ENCODE measurements at places on chromosomes 5 and 9. TPM values are rescaled to one million over a fixed set of nuclear protein-coding genes. Genes with fewer than 3 reads are reported as not detected.
A peak's percentile ranks its signal among the peaks of the same experiment; 100 is the strongest.

- DNase-seq: no peak
- peaks cover 19% of the 10 kb centered on the region for H3K27me3 ChIP-seq
- H3K36me3 ChIP-seq: no peaks in the 10 kb centered on the region
- peak overlapping the region; percentile 64 for H3K4me3 ChIP-seq
- H3K4me1 ChIP-seq: no peaks in the 10 kb centered on the region
- H3K27ac ChIP-seq: no peak overlapping the region
These were observed 29.3 kb upstream of the PDE8B start for GRCh38 chr5:77181173-77181572.

The SURF2 gene
- 44.4 TPM for total RNA-seq

DNA sequence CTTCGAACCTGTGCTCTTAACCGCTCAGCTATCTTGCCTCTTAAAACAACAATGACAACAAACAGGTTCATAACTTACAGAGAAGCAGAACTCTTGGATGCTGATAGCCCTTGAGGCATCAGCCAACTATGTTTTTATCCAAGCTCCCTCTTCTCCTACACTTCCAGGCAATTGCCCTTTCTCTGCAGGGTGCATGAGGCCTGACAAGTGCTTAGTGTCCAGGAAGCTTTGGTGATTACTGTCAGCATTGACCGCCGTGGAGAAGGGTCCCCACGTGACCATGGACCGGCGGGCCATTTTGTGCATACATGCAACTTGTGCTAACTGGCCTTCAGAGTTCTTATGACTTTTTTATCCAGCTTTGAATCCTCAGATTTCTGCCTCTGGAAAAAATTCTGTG lies 71.2 kb downstream of the ADCY2 start:
- no peak overlapping the region for H3K4me3 ChIP-seq
- peaks cover 7% of the 10 kb centered on the region for H3K4me1 ChIP-seq
- H3K36me3 ChIP-seq: peaks cover 25% of the 10 kb centered on the region
- no peak overlapping the region for H3K27ac ChIP-seq
- no peak for DNase-seq

The SHISAL2B gene
- 5.0 TPM for total RNA-seq

DNA sequence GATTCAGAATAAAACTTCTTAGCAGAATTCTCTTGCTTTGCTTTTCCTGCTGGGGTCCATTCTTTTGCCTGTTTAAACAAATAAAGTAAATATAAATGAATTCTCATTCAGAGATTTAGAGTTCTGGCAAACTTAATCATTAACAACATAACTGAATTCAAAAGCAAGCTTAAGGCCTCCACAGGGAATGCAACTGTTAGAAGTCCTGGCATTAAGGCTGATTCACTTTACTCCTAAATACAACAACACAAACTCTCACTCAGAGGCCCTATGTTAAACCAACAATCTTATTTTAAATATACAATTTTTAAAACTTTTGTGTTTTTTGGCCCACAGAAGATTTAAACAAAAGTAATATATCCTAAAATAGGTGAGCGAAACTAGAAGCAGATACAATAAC lies 178.3 kb downstream of the AP3B1 start:
- H3K4me1 ChIP-seq: no peaks in the 10 kb centered on the region
- H3K4me3 ChIP-seq: no peak overlapping the region
- peaks cover 52% of the 10 kb centered on the region for H3K36me3 ChIP-seq
- H3K27ac ChIP-seq: no peak overlapping the region
- no peak for DNase-seq

The TAF11L5 gene
- total RNA-seq: not detected

DNA sequence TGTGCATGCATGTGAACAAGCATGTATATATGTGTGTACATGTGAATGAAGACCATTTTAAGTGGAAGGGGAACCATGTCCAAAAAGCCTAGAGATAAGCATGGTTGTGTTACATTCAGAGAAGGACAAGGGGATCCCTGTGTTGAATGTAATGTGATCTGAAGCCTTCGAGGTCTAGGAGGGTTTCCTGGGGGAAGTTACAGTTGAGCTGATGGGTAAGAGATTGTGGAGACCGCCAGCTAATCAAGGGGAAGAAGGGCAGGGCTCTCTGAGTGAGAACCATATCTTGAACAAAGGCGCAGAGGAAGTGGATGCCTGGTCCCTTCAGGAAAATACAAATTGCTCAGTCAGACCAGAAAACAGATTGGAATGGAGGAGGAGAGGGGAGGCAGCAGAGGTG lies 45.5 kb upstream of the TNFSF15 start:
- no peak overlapping the region for H3K27ac ChIP-seq
- H3K4me3 ChIP-seq: no peak overlapping the region
- peaks cover 5% of the 10 kb centered on the region for H3K4me1 ChIP-seq
- no peak for DNase-seq
- no peaks in the 10 kb centered on the region for H3K36me3 ChIP-seq

DNA sequence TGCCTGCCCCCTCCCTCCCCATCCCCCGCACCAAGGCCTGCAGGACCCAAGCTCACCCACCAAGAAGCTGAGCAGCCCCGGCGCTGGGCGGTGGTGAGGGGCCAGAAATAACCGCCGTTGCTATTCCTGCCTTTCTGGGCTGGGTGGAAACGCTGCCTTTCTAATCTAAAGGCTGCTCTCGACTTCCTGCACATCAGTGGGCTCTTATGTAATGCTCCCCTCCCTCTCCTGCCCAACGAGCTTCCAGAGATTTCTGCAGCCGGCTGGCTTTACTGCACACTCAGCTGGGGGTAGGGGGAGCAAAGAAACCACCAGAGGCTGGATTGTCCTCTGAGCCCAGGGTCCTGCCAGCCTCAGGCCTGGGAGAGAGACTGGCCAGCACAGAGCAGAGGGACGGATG lies 6.9 kb upstream of the EGR1 start:
- no peaks in the 10 kb centered on the region for H3K4me1 ChIP-seq
- H3K27me3 ChIP-seq: no peaks in the 10 kb centered on the region
- no peak overlapping the region for H3K27ac ChIP-seq
- H3K4me3 ChIP-seq: no peak overlapping the region
- H3K36me3 ChIP-seq: no peaks in the 10 kb centered on the region

The BTNL3 gene
- not detected for total RNA-seq

The CDK5RAP2 gene
- total RNA-seq: 51.9 TPM

The SPATA31C1 gene
- total RNA-seq: 0.15 TPM

DNA sequence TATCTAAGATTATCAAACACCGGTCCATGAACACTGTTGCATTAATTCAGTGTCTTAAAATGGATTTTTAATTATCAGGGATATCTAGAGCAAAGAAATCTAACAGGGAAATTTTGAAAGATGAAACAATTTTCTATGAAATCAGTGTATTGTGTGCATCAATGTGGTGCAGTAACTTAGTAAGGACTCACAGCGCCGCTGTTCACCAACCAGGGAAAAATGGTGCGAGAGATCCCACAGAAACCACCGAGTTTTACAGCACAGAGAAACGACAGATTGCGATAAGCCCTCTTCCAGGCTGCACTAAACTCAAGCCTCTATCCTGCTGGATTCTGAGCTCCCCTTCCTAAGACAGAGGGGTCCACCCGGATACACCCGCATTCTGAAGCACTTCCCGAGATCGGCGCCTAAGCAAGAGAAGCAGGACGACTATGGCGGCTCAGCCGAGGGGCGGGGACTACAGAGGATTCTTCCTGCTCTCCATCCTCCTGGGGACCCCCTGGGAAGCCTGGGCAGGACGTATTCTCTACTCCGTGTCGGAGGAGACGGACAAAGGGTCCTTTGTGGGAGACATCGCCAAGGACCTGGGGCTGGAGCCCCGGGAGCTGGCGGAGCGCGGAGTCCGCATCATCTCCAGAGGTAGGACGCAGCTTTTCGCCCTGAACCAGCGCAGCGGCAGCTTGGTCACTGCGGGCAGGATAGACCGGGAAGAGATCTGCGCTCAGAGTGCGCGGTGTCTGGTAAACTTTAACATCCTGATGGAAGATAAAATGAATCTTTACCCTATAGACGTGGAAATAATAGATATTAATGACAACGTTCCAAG lies at the start of gene PCDHGA7:
PCDHGA7 (plus strand) TSS at position 274 of the 826 bp plus-strand sequence; CDS start at position 432, 158 bp downstream.
- H3K27me3 ChIP-seq: no peaks in the 10 kb centered on the region
- H3K27ac ChIP-seq: no peak within 1 kb of the TSS
- DNase-seq: no peak
- H3K36me3 ChIP-seq: peaks cover 12% of the 10 kb centered on the region

GRCh38 chr9:96493757-96494156 lies 43.8 kb downstream of the HABP4 start:
- peaks cover 29% of the 10 kb centered on the region for H3K36me3 ChIP-seq
- DNase-seq: no peak
- no peaks in the 10 kb centered on the region for H3K27me3 ChIP-seq
- no peak overlapping the region for H3K27ac ChIP-seq
- H3K4me1 ChIP-seq: peaks cover 4% of the 10 kb centered on the region

GRCh38 chr9:132409828-132410528 lies at the start of gene CFAP77:
Gene CFAP77 (plus strand): TSS chr9:132410211. CDS start chr9:132410272, 61 bp downstream.
- peak within 1 kb of the TSS; percentile 82 for H3K4me3 ChIP-seq
- no peaks in the 10 kb centered on the region for H3K27me3 ChIP-seq
- H3K36me3 ChIP-seq: no peaks in the 10 kb centered on the region
- peak; percentile 70 for DNase-seq

The PCDHGA3 gene
- 0.94 TPM for total RNA-seq

The CLIC3 gene
- total RNA-seq: 0.29 TPM

DNA sequence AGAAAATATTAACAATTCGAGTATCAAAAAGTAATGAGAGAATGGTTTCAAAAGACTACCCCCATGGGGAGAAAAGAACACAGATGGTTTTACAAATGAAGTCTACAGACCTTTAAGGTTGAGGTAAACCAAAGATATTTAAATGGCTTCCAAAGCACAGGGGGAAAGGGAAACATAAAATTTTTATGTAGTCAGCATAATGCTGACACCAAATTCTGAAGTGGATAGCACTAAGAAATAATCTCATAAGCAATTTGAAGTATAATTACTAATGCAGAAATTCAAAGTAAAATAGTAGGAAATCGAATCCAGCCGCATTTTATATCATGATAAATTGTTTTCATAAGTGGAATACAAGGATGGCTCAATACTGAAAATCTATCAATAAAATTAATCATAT lies 30.3 kb upstream of the SPATA31C2 start:
- H3K27ac ChIP-seq: no peak overlapping the region
- no peaks in the 10 kb centered on the region for H3K27me3 ChIP-seq
- no peak for DNase-seq
- no peak overlapping the region for H3K4me3 ChIP-seq
- no peaks in the 10 kb centered on the region for H3K4me1 ChIP-seq

The SRD5A1 gene
- 31.3 TPM for total RNA-seq

The GDF9 gene
- total RNA-seq: 0.24 TPM

The SMIM32 gene
- 0.13 TPM for total RNA-seq

DNA sequence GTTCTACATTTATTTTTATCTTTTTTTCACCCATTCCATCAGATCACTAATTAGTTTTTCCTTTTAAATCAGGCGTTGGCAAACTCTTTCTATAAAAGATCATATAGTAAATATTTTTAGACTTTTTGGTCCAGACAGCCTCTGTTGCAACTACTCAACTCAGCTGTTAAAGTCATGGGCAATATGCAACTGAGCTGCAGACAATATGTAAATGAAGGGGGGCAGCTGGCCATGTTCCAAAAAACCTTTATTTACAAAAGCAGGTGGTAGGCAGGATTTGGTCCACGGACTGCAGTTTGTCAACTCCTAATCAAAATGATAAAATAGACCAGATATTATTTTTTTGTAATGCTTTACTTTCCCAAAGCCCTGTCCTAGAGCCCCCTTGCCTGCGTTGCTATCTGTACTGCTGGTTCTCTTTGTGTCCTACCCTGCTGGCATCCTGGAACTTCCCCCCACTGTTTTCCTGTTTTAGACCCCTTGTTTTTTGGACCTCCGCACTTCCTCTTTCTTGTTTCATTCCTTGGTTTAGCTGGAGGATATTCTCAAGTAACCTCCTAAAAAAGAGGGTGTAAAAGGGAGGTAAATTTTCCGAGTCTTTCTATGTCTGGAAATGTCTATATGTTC lies 24.7 kb upstream of the TNFSF8 start:
- no peak for DNase-seq
- H3K27me3 ChIP-seq: no peaks in the 10 kb centered on the region
- H3K36me3 ChIP-seq: no peaks in the 10 kb centered on the region
